ENCODE measurements at places on chromosomes 6 and 20.

DNA sequence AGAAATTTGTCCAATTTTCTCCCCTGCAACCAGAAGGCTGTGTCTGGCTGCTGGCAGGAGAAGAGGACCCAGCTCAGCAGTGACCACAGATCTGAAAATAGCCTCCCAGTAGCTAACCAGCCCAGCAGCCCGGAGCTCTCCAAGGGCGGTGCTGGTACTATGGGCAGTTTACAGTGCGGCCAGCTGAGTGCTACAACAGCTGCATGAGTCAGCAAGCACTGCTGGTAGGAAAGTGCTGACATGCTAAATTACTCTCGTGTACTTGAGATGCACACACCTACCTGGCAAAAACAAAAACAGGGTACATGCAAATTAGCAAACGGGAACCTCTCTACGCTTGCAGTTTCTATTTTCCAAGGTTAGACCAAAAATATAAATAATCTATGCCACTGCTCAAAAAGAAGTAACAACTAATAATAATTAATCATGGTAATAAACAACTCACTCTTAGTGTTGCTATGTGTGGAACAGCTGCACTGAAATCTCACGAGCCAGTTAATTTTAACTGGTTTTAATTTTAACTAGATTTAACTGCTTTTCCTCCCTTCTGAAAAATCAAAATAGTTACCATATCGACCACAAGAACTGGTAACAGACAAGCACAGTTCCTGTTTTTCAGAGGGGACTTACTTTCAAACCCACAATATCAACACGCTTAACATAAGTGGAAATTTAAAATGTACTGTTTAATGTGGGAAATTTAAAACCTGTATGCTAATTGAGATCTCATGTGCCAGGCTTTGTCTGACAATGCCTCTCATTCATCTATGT lies 10.8 kb downstream of the BACH2 start:
- DNase-seq, result peak; percentile 38

DNA sequence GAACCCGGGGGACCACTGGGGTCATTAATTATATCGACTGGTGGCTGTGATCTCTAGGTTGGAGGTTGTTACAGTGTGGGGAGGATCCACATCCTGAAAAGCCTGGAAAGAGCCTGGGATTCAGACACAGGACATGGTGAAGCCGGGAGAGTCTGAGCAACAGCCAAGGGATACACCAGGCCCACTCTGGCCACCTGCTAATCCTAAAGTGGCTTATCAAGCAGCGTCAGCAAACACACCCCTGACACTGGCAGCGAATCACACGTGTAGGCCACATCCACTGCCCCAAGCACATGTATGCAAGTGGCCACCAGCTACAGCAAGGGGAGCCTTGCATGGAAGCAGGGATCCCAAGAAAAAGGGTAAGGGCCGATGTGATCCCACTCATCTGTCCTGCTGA lies 41.0 kb downstream of the GFOD1 start:
- no peak for DNase-seq

DNA sequence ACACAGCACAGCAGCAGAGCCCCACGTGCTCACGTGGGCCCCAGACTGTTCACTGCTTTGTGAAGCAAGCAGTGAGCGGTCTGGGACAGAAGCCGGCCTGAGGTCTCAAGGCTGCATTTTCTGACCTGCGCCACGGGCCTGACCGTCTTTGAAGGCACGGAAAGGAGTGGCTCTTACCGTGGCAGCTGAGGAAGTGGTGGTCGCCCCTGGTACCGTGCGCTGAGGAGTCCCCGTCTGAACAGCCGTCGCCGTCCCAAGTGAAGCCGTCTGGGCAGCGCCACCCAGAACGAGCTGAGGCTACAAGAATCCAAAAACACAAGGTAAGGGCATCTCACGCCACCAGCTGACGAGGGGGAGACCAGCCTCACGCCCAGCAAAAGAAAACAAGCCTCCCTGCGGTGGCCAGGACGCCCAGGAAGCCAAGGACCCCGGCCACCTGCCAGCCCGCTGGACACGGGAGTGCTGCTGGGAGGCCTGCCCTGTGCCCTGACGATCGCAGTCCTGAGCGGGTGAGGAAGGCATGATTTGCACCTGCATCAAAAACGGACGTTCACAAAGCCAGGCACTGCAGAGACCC lies 55.7 kb downstream of the TAF4 start:
- no peak for DNase-seq

- DNase-seq, result no peak
These were observed 90.5 kb upstream of the CCN2 start for GRCh38 chr6:132041706-132042105.

- no peak for DNase-seq
These were observed 94.6 kb downstream of the ADGB start for GRCh38 chr6:146693342-146693741.

DNA sequence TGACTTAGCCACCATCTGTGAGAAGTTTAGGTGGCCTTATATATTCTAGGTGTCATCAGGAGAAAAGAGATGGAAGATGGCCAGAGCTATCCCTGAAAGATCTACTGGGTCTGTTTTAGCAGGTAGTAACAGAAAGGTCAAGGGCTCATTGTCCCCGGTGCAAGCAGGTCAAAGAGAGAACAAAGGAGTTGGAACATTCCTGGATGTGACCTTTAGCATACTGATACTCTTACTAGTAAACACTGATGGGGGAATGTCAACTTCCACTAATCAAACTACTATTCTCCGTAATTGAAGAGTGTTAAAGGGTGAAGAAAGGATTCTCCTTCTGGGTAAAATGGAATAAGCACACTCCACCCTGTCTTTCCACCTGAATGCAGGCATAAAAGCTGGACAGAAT lies 4.0 kb upstream of the MCUR1 start:
- no peak for DNase-seq

DNA sequence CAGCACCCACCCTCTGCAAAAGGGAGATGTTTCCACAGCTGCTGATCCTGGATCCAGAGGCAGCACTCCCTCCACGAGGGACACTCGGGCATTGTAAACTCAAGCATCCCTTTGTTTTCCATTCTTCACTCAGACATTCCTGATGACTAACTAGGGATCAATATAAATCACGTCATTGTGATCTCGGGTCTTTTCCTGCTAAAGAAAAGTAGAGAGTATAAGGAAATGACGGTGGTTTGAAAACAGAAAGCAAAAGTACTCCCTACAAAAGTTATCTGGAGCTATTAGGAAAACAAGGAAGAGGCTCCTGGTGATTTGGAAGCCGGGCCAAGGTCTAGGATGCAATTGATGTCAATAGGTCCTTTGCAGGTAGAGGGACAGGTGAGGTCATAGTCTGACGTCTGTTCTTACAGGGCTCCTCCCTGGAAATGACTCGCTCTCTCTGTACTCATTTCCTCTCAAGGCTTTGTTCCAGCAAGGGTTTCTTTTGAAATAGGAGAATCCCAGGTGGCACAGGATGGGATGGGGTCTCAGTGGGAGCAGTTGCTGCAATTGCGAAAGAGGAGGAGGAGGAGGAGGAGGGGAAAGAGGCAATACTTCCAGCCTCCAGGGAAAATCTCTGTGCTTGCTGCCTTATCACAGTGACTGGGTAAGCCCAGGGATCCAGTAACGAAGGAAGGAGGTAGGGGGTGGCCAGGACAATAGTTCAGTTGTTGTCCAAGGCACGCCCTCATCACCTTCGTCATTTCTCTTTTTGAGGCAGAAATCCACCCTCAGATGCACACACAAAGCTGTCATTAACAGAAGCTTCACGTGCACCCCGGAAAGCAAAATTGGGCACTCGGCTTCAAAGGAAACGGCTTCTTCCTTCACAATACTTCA lies 222.8 kb downstream of the LY86 start:
- DNase-seq, result no peak

DNA sequence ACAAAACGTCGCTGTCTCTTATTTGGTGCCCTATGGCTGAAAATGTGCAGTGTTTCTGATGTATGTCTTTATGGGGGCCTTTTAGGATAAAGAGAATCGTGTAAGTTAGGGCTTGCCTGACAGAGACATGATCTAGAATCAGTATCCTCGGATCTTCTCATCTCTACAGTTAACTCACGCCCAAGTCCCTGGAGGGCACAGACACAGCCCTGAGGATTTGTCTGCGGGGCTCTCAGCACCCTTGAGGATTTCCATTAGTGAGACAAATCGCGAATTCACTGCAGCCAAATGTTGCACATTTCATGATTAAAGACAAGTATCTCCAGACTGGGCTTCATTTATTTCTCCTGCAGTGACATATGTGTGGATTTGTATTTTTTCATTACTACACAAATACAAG lies 552.7 kb downstream of the C6orf118 start:
- DNase-seq, result no peak

DNA sequence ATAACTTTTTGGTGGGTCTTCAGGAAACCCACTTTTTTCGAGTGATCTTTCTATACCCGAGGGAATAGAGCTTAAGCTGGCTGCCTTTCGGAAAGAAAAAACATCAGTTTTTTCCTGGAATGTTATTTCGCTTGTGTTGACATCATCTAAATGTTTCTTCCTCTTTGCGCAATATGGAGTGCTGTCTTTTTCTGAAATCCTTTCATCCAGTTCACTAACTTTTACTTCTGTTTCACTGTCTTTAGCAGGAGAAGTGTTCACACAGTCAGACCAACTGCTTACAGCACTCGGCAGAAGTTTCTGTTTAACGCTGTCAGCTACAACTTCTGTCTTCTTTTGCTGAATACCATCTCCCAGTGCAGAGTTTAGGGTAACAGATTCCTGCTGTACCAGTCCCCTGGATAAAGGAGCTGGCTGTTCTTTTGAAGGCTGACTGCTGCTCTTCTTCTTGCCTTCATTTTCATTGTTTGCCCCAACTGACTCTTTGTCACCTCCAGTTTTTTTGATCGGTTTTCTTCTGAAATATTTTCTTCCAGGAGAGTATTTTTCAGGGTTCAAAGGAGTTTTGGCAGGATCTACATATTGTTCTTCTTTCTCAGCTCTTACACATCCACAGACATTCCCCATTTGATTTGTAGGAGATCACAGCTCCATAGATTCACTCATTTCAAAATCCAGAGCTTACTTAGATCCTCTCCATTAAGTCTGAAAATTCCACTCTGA lies 50.0 kb upstream of the DST start:
- no peak for DNase-seq

DNA sequence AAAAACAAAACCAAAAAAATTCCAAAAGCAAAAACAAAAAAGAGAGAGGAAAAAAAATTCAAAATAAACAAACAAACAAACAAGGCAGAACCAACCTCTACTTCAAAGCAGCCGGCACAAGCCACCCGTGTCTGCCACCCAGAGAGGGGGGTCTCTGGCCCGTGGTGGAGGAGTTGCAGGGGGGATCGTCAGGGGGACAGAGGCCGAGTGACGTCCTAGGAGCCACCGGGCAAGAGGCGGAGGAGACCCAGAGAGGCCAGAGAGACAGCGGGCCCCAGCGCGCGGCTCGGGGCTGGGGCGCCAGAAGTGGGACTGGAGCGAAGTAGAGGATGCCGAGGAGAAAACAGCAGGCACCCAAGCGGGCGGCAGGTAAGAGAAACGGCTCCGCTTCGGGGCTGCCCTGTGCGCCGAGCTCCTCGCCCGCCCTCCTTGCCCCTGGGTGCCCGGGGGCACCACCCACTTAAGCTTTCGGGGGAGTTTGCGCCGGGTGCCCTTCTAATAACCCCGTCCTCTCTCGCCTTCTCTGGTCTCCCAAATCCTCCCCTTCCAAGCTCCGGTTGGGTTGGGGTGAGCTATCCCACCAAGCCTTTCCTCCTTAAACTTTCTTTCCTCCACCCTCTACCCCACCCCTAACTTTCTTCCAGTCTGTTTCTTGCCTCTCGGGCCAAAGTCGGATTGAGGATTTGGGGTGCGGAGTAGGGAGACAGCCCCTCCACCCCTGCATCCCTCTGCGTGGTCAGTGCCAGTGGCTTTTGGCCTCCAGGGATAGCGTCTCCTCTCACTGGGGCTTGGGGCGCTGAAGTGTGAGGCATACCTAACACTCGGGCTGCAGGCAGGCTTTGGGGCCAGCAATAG lies 1.0 kb downstream of the TSHZ2 start:
- DNase-seq, result no peak

DNA sequence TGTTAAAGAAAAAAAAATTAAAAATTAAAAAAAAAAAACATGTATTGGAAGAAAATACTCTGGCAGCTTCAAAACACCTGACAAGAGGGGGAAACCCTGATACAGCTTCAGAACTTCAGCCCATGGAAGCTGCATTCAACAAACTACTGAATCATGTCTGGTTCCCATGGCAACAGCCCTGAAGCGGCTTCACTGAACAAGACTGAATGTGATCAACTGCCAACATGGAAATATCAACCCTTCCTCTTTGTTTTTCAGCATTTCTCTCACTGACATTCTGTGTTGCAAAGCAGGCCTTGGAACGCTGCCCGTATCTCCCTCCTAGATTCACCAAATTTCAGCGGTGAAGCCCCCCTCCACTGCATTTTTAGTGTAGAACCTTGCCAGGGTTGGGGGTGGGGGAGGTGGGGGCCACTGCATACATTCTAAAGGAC lies 91.3 kb upstream of the SHLD1 start:
- peak; percentile 74 for DNase-seq

Measured in stimulated activated naive B cell treated with anti-CD40 and anti-IgM and Interleukin-4, amounts not matched to agents 10 μg/mL and 1 μg/mL and 100 μg/mL, for 72 hours (primary cell).